ENCODE measurements at places on chromosomes 4 and X. TPM values are rescaled to one million over a fixed set of nuclear protein-coding genes. Genes with fewer than 3 reads are reported as not detected.

- H3K36me3 ChIP-seq: no peaks in the 10 kb centered on the region
- DNase-seq: no peak
- no peaks in the 10 kb centered on the region for H3K4me1 ChIP-seq
- H3K27me3 ChIP-seq: no peaks in the 10 kb centered on the region
- H3K4me3 ChIP-seq: no peak overlapping the region
- no peak overlapping the region for H3K27ac ChIP-seq
Observed at GRCh38 chr4:120293341-120293740, 226.7 kb upstream of the MAD2L1 start.

Gene TCEAL4
- 92.3 TPM for total RNA-seq

DNA sequence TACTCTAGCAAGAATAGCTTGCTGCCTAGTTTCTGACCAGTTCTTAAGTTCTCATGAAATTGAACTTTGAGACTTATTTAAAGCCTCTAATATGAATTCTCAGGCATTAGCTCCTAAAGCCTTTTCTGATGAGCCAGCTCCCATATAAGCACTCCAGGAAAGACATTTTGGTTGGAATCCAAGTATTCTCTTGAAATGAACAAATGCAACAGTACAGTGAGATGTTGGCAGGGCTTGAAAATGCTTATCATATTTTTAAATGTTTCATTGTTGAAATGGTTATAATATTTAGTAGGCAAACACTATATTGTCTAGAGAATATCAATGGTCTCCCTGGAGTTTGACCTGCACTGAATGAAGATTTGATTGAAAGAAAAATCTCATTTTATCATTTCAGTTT is 240.3 kb downstream of the ANK2 start:
- no peaks in the 10 kb centered on the region for H3K36me3 ChIP-seq
- H3K27me3 ChIP-seq: peaks cover 4% of the 10 kb centered on the region
- H3K4me1 ChIP-seq: no peaks in the 10 kb centered on the region
- no peak for DNase-seq

GRCh38 chrX:150512461-150512901 is 55.9 kb upstream of the MTM1 start:
- no peak for DNase-seq
- no peaks in the 10 kb centered on the region for H3K4me1 ChIP-seq
- H3K4me3 ChIP-seq: no peak overlapping the region
- H3K27me3 ChIP-seq: no peaks in the 10 kb centered on the region
- no peak overlapping the region for H3K27ac ChIP-seq

DNA sequence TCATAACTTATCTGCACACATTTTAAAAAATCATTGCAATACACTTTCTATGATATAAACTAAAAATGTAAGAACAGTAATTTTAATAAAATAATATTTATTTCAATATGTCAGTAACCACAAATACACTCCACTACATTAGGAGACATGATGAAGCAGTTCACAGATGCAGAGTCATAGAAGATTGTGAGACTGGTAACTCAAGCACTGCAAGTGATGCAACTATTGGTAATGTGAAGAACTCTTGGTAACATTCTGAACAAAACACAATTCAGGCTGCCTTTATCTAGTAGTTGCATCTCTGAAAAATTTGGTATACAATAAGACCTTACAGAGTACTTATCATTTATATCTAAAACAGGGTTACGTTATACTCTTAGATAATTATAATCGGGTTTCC is 52.6 kb upstream of the LRAT start:
- H3K27me3 ChIP-seq: peaks cover 6% of the 10 kb centered on the region
- DNase-seq: no peak
- no peaks in the 10 kb centered on the region for H3K36me3 ChIP-seq

DNA sequence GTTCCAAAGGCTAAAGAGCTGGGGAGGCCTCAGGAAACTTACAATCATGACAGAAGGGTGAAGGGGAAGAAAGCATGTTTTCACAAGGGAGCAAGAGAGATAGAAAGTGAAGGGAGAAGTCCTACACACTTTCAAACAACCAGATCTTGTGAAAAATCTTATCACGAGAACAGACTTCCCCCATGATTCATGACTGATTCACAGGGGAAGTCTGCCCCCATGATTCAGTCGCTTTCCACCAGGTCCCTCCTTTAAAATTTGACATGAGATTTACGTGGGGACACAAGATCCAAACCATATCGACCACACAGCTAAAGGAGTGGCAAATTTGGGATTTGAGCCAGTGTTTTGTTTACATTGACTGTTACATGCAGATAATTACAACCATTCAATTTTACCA is 971.1 kb upstream of the HS3ST1 start:
- no peaks in the 10 kb centered on the region for H3K36me3 ChIP-seq
- H3K27me3 ChIP-seq: no peaks in the 10 kb centered on the region
- DNase-seq: no peak
- no peaks in the 10 kb centered on the region for H3K4me1 ChIP-seq
- no peak overlapping the region for H3K27ac ChIP-seq

Gene TMA16
- total RNA-seq: 18.8 TPM

DNA sequence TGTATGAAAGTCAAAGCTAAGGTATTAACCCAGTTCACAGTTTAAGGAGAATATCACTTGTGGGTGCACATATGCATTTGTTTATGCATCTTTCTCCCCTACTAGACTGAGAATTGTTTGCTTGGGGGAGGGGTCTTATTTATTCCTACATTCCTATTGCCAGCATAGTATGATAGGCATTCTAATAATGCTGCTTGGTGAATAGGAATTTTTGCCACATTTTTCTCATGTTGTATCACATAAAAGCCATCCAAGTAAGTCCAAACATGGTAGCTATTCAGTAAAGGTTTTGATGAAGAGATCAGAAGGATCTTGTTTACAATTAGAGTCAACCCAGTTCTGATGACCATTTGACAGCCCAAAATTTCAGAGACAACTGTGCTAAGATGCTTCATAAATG is 48.6 kb downstream of the ASB9 start:
- no peaks in the 10 kb centered on the region for H3K27me3 ChIP-seq
- no peaks in the 10 kb centered on the region for H3K4me1 ChIP-seq
- no peak for DNase-seq
- H3K27ac ChIP-seq: no peak overlapping the region

Gene CT45A3
- total RNA-seq: 0.58 TPM

DNA sequence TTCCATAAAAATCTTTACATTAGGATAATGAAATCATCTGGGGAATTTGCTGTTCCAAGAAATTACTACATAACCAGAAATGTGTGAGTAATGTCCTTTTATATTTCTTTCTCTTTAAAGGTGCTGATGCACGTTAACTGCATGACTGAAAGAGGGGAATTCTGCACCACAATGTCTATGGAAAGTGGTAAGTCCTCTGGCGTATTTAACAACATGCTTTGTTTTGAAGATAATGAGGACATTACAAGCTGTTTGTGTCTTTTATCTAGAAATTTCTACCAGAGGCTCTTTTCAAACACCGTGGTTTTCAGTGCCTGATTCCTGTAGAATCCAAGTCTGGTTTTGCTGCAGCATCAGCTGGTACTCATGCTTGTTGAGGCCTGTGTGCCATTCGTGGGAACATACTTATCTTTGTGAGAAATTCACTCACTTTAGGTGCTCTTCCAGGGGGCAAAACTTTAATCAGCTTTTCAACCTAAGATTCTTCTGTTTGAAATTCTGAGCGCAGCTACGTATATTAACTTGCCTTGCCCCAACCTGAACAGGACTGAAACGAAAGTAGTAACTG is 257.2 kb downstream of the PDHA2 start:
- H3K27me3 ChIP-seq: no peaks in the 10 kb centered on the region
- H3K4me3 ChIP-seq: no peak overlapping the region
- H3K36me3 ChIP-seq: no peaks in the 10 kb centered on the region
- H3K4me1 ChIP-seq: no peaks in the 10 kb centered on the region

Gene FHIP1A
- total RNA-seq: 18.4 TPM

DNA sequence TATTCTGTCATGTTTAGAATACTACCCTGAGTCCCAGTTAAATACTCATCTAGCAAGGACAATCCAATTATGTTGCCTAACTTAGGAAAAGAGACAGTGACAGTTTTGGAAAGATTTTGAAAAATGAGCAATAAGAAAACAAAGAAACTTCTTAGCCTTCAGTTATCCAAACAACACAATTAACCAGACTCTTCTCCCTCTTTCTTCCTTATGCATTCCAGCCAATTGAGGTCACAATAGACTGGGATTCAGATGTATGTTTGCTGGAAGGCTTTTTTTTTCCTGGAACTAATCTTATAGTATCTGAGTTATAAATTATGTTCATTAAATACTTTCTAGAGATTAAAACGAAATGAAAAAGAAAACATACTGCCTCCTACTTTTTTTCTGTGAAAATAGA is 109.6 kb downstream of the GUCY2F start:
- H3K27ac ChIP-seq: no peak overlapping the region
- H3K4me3 ChIP-seq: no peak overlapping the region
- no peak for DNase-seq
- H3K4me1 ChIP-seq: no peaks in the 10 kb centered on the region
- no peaks in the 10 kb centered on the region for H3K36me3 ChIP-seq

DNA sequence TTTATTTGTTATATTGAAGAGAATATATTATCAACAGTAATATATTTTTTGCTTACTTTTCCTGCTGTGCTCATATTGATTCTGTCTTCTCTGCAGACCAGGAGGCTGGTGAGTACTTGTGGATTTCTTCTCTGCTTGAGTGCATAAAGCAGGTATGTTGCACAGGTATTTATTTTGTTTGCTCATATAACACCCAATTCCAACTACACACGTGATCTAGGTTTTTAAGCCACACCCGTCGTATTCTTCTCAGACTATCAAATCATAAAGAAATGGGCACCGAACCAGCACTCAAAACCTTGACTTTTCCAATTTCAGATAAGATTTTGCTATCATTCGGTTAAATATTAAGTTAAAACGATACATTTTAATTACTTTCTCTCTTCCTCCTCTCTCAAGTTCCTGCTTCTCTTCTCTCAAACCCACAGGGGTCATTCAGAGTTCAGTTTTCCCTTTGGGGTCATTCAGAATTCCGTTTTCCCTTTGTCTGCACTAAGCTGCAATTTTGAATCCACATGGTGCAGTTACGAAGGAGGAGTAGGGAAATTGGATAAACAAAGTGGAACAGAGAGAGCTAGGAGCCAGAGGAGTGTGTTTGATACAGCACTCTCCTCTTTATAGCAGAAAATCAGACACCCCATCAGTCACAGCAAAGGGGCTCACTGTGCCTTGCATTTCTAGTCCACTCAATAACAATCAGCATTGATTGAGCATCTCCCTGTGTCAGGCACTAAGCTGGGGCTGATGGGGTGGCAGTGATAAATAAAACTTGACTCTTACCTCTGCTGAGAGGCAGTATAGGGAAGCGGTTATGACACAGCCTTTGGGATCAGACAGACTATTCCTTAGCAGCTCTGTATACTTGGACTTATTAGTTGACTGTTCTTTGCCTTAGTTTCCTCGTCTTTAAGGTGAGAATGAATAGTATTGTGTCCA is at the start of gene ADH1C:
ADH1C (minus strand) TSS at position 145 of the 936 bp plus-strand sequence; CDS start at position 74, 71 bp downstream.
- DNase-seq: no peak
- peak within 1 kb of the TSS; percentile 20 for H3K4me3 ChIP-seq
- H3K27ac ChIP-seq: peak within 1 kb of the TSS; percentile 36
- peaks cover 4% of the 10 kb centered on the region for H3K4me1 ChIP-seq

DNA sequence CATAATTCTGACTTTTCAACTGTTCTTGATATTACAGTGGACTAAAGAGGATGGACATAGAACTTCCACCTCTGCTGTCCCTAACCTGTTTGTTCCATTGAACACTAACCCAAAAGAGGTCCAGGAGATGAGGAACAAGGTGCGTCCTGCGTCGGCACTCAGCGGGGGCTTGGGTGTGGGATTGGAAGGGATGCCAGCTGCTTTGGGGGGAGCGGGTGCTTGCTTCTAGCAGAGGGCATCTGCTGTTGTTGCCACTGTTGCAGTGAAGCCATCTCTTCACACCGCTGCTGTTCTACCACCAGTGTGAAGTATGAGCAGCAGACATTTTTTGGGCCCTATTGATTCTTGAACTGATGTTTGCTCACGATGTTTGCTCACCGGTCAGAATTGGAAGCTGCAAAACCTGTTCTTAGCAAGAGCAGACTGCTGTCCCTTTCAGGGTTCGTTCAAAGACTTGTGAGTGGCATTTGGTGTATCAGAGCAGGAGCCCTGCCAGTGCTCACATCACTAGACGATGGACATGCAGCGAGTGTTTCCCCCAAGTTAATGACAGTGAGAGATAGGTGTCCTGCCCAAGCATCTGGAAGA is 55.4 kb downstream of the NOP14 start:
- no peak for DNase-seq
- H3K36me3 ChIP-seq: peaks cover 96% of the 10 kb centered on the region
- H3K4me1 ChIP-seq: no peaks in the 10 kb centered on the region
- H3K27ac ChIP-seq: no peak overlapping the region

GRCh38 chr4:23855912-23856605 is 33.8 kb downstream of the PPARGC1A start:
- DNase-seq: no peak
- H3K27ac ChIP-seq: no peak overlapping the region
- H3K4me3 ChIP-seq: no peak overlapping the region
- peaks cover 3% of the 10 kb centered on the region for H3K4me1 ChIP-seq
- no peaks in the 10 kb centered on the region for H3K36me3 ChIP-seq

- H3K36me3 ChIP-seq: no peaks in the 10 kb centered on the region
- H3K27me3 ChIP-seq: no peaks in the 10 kb centered on the region
- no peak overlapping the region for H3K27ac ChIP-seq
- no peak overlapping the region for H3K4me3 ChIP-seq
- H3K4me1 ChIP-seq: no peaks in the 10 kb centered on the region
Observed at GRCh38 chr4:172202480-172203076, 389.4 kb downstream of the GALNTL6 start.

DNA sequence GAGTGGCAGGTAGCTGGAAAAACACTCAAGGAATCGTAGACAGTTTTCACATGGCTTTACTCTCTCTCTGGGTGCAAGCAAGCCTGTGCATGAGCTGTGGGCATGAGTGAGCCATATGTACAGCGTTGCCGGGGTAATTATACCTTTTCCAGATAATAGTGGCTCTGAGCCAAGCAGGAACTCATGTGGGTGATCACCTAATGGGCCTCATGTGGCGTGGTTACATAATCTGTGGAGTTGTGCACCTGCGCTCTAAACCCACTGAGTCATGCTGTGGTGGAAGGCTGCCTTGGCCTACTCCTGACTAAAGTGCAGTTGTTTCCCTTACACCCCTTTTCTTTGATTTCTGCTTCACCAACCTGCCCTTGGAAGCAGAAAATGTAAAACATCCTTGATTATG is 1564.5 kb upstream of the PCDH10 start:
- no peaks in the 10 kb centered on the region for H3K27me3 ChIP-seq
- H3K4me3 ChIP-seq: no peak overlapping the region
- no peak for DNase-seq
